ENCODE measurements at places on chromosomes 12 and 14.

DNA sequence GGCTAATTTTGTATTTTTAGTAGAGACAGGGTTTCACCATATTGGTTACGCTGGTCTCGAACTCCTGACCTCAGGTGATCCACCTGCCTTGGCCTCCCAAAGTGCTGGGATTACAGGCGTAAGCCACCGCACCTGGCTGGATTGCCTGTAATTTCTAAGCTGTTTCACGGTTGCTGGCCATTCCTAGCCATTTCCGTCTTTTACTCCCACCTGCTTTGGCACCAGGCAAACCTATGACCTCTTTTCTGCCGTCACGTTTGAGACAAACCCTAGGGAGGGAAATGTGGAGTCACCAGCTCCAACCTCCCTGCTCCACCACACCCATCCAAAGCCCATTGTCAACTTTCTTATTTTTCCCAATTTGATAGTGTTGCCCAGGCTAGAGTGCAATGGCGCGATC, 1.2 kb downstream of the GPR132 start:
- no peak for DNase-seq

- no peak for DNase-seq
Measured at GRCh38 chr12:68786929-68787328, 21.0 kb upstream of the MDM2 start.

- no peak for DNase-seq
Measured at GRCh38 chr12:128951448-128951847, 98.2 kb downstream of the GLT1D1 start.

GRCh38 chr12:133105620-133106019, 24.5 kb downstream of the ZNF891 start:
- DNase-seq = no peak

DNA sequence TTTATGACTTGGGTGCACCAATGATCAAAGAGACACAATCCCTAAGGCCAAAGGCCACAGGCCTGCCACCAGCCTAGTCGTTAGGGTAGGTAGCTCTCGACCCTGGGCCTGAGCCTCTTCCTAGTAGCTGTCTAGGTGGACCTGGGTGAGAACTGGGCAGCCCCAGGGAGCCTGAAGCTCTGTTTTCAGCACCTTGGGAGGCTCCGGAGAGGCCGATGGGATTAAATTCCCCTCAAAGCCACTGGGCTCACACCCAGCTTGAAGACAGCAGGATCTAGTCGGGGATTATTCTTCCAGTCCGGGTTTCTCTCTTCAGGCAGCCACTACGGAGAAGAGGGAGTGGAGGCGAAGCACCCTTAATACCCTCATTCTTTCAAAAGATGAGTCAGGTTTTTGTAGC, 79.8 kb downstream of the TMEM260 start:
- DNase-seq = no peak

DNA sequence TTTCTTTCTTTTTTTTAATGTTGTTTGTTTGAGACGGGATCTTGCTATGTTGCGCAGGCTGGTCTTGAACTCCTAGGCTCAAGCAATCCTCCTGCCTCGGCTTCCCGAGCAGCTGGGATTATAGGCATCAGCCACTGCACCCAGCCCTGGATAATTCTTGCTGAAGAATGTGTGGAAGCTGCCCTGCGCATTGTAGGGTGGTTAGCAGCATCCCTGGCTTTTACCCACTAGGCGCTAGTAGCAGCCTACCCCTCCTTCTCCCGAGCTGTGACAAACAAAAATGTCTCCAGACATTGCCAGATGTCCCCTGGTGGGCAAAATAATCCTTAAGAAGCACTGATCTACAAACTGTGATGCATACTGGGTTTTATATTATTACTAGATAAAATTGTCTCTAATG, 6.6 kb downstream of the DCAF4 start:
- no peak for DNase-seq

DNA sequence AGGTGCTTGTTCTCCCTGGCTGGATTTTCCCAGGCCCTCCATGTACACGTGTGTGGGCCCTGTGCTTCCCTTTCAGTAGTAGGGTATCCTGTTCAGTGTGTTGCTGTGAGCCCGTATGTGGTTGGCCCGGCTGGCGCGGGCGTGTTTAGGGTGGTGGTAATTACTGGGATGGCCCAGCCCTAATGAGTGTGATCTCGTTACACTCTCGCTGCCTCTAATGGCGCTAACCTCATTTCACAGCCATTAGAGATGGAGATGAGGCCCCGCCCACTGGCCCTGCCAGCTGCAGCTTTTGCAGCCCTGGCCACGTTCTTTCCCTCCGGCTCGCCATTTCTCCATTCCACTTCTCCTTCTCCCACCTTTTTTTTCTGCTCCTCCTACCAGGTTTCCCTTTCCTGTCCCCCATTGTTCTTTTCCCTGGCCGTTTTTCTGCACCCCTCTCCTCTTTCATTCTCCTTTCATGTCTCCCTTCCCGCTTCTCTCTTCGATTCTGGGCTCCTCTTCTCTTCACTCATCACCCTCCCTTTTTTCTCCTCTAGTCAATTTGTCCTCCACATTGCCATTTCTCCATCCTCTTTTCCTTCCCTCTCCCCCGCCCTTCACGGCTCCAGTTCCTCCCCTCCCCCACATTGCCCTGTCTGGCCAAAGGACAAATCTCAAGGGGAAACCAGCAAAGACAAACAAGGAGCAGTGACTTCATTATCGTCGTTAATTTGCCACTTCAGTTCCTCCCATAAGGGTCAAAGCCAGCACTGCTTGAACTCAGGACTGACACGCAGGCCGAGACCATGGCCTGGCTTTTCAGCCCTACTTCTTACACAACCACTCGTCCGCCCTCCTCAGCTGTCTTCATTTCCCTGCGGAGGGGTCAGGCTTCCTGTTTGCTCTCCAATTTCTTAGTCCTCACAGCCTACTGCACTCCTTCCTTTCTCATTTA, 6.8 kb downstream of the ZFHX2 start:
- no peak for DNase-seq

- no peak for DNase-seq
Measured at GRCh38 chr14:32379447-32379846, 50.3 kb downstream of the AKAP6 start.

DNA sequence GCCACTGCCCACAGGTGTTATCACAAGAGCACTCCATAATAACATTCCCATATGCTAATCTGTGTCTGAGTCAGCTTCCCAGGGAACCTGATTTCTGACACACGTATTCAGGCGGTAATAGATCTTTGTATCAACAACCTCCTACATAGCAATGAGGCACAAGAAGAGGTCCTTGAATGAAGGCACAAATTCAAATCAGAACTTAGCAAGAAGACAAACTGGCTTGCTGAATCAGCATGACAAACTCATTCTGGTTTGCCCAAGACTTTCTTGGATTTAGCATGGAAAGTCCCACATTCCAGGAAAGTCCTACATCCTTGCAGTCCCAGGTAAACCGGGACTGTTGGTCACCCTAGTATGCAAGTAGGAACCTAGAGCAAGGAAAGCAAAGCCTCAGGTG, 33.9 kb upstream of the RNU6-7 start:
- DNase-seq = no peak

- DNase-seq = no peak
Measured at GRCh38 chr12:89047856-89048418, 304.4 kb downstream of the DUSP6 start.

- DNase-seq = no peak
Measured at GRCh38 chr12:124771462-124772288, 92.0 kb downstream of the SCARB1 start.

Data from left renal pelvis (tissue), 4 donors.